T-helper 2 cell (primary cell): ENCODE measurements at places on chromosomes 11 and 22.

GRCh38 chr11:119306373-119306890, 10.5 kb downstream of the MCAM start:
- DNase-seq = no peak

DNA sequence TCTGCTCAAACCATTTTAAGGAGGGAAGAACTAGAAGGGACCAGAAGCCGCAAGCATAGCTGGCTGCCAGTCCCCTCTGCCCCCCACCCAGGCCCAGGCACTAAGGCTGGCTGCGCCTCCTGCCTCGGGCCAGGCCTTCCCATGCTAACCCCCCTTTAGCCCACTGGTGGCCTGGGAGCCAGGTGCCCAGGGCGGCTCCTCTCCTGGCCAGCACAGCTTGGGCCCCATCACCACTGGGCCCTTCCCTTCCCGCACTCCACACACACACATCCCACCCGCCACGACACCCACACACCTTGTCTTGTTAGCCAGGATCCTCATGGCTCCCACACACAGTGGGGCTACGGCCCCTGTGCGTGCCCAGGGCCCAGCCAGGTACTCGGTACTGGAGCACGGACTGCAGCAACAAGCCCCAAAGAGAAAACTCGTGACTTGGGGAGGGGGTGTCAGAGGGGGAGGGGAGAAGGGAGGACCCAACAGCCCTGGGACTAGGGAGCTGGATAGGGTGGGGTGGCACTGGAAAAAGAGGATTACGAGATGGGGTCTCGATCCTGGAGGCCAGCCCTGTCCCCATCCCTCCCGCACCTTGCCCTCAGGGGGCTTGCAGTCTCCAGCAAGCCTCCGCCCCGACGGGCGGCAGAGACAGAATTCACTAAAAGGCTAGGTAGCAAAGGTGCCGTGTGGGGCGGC, 16.0 kb downstream of the BCL9L start:
- DNase-seq = no peak

GRCh38 chr11:77052518-77052917, 14.3 kb upstream of the CAPN5 start:
- no peak for DNase-seq

- DNase-seq = no peak
Observed at GRCh38 chr11:117300283-117300663, 9.1 kb downstream of the BACE1-AS start.

- DNase-seq = peak; percentile 75
Observed at GRCh38 chr22:35376728-35377472, 4.0 kb upstream of the HMOX1 start.

GRCh38 chr11:95231127-95231880, at the start of gene SESN3:
Gene SESN3 (minus strand): TSS chr11:95231202. CDS start chr11:95230860, 342 bp downstream.
- DNase-seq = peak; percentile 99

DNA sequence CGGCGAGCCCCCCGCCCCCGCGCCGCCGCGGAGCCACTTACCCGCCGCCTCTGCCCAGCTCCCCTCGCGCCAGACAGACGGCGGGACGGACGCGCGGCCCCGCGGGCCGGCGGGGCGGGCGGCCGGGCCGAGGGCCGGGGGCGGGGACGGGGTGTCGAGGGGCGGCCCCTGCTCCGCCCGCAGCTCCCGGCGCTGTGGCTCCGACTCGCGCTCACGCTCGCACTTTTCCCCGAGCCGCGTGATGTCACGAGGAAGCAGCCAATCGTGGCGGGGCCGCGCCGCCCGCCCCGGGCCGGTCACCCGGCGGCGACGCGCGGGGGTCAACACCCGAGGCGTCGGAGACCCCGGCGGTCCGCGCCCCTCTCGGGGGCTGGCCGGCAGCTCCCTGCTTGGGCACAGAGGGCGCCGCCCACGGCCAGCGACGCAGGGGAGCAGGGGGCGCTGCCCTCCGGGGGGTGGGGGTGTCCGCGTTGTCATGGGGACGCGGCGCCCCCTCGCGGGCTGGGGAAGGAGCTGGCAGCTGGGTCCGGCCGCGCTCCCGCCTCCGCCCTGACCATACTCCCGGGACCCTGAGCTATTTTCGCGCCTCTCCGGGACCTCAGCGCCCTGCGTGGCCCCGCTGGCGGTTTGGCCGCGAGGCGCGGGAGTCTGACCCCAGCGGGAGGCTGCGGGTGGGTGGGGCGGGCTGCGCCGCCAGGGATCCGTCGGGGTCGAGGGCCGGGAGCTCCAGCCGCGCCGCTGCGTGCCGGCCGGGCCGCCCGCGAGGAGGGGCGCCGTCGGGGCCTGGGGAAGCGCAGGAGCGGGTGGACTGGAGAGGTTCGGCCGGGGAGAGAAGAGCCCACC, at the start of gene CHRM4:
Gene CHRM4 (minus strand): TSS at position 199 of the 843 bp plus-strand sequence. CDS start 5,219 bp downstream, outside the sequence.
- DNase-seq = no peak

GRCh38 chr22:17915676-17916075, 108.7 kb downstream of the MICAL3 start:
- DNase-seq = no peak

DNA sequence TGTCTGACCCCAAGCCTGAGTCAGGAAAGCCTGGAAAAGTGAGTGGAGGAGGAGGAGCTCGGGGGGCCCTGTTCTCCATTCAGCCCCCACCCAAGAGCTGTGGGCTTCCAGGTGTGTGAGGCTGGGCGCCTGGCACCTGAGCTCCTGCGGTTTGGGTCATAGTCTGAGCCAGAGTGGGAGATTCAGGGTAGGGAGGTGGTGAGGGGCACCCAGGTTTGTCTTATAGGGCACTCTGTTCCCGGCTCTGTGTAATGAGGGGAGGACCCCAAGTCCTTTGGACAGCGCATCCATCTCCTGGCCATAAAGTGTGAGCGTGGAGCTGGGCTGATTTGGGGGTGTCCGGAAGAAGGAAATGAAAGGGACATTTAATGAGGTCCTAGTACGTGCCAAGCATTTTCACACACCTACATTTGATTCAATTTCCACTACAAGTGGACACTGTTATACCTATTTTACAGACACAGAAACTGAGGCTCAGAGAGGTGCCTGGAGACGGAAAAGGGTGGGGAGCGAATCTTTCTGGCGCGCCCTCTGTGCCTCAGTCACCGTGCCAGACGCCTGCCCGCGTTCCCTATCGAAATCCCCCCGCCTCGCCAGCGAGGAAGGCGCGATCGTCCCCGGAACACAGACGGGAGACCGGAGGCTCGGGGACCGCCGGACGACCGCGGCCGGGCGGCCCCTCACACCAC, 1.2 kb downstream of the NPTXR start:
- no peak for DNase-seq

DNA sequence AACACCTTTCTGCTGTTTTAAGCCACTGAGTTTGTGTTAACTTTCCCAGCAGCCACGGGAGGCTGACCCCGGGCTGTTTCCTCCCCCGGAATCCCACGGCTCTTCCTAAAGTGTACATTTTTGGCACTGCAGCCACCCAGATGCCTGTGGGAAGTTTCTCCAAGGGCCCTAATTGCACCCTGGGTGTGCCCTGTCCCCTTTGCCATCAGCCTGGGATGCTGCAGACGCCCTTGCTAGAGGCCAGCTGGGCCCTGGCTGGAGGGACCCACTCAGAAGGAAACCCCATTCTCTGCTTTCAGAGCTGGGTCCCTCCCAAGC, 883.3 kb downstream of the BRD1 start:
- no peak for DNase-seq

GRCh38 chr11:69931060-69931910, 112.1 kb upstream of the FGF3 start:
- no peak for DNase-seq

DNA sequence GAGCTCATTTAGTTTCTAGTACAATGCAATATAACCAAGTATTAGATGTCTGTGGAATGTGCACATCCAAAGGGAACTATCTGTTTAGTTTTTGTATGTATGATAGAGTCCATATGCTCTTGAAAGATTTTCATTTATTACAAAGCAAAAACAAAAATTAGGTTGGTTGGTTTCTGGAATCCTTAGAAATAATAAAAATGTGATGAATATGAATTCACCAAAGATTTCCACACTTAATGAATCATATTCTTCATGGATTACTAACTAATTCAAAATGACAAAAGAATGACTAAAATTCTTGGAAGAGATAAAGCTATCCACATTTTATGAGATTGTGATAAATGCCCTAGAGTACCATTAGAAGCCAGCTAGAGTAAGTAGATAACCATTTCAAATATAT, 261.1 kb downstream of the SBF2 start:
- DNase-seq = no peak

- no peak for DNase-seq
Observed at GRCh38 chr11:120224972-120225909, 14.4 kb downstream of the OAF start.
